ENCODE measurements at places on chromosomes 13 and 19.

- DNase-seq, result no peak
- no peak overlapping the region for H3K27ac ChIP-seq
- peaks cover 1% of the 10 kb centered on the region for H3K36me3 ChIP-seq
- no peak overlapping the region for H3K4me3 ChIP-seq
Measured at GRCh38 chr13:21823949-21824348, 153.1 kb downstream of the FGF9 start.

DNA sequence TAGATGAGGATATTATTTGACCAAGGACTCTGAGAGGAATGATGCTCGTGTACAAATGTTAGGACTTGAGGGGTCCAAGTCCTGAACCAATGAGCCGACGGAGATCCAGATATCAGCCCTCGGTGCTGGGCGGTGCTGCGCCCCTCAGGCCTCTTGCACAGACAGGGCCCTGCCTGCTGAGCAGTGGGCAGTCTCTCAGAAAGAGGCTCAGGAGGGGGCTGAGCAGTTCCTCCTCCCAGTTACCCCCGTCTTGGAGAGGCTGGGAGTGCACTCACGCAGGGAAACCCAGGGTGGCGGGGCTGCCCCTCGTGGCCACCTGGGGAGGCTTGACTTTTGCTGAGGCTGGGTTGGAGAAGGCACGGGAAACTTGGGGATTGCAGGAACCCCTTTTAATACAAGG lies 18.4 kb downstream of the TEX29 start:
- no peak overlapping the region for H3K4me3 ChIP-seq
- no peaks in the 10 kb centered on the region for H3K27me3 ChIP-seq
- peaks cover 3% of the 10 kb centered on the region for H3K36me3 ChIP-seq
- no peaks in the 10 kb centered on the region for H3K4me1 ChIP-seq
- DNase-seq, result no peak

DNA sequence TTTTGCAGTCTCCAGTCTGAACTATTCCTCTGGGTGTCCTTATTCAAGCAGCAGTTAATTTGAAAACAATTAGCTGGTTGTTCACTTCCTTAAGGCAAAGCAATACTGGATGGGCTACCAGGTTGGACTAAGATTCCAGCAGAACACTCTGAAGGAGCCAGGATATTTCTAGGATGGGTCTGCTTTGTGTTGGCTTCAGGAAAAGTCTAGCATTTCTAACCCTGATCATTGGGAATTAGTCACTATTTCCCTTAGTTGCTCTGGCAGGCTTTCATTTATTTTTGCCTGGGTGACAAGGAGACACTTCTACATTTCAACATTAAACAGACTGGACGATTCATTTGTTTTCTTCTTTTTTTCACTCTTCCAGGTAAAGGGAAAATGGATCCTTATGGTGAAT lies 228.4 kb downstream of the ENOX1 start:
- no peaks in the 10 kb centered on the region for H3K36me3 ChIP-seq
- peaks cover 14% of the 10 kb centered on the region for H3K27me3 ChIP-seq
- no peak for DNase-seq
- no peak overlapping the region for H3K27ac ChIP-seq
- no peak overlapping the region for H3K4me3 ChIP-seq
- no peaks in the 10 kb centered on the region for H3K4me1 ChIP-seq

- peak overlapping the region; percentile 77 for H3K4me3 ChIP-seq
- peaks cover 8% of the 10 kb centered on the region for H3K4me1 ChIP-seq
- no peak for DNase-seq
- no peaks in the 10 kb centered on the region for H3K36me3 ChIP-seq
- H3K27ac ChIP-seq, result peak overlapping the region; percentile 4
- no peaks in the 10 kb centered on the region for H3K27me3 ChIP-seq
Measured at GRCh38 chr19:8413629-8413995, 507 bp downstream of the MARCHF2 start.

DNA sequence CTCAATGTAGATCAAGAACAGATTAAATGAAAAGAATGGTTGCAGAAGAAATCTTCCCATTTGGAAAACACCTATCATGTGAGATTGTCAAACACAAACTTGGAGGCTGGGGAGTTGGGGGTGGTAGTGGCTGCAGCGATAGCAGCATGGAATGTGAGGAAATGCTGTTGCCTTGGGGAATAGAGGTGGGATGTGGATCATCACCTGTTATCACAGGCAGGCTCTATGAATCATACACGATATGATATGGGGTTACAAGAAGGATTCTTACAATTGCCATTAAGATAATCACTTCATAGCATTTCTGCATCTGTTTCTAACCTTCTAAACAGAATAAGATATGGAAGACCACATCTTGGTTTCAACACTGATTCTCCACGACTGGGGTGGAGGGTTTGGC lies 88.7 kb downstream of the RNASEH2B start:
- no peaks in the 10 kb centered on the region for H3K4me1 ChIP-seq
- H3K4me3 ChIP-seq, result no peak overlapping the region
- H3K27ac ChIP-seq, result no peak overlapping the region

DNA sequence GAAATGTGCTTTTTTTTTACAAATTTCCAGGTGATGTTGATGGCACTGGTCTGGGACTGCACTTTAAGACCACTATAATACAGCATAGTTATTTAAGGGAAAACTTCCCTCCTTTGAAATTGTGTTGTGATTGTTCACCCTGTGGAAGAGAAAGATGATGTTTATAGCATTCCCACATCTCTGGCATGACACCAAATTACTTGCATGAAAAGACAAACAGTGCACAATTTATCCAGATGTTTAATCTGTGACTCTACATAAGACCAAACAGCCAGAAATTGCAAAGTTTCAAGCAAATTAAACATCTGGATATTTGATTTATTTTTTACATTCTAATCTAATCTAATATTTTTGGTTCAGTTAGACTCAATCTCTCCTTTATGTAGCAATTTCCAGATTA lies 51.6 kb downstream of the UFM1 start:
- H3K36me3 ChIP-seq, result no peaks in the 10 kb centered on the region
- DNase-seq, result no peak

DNA sequence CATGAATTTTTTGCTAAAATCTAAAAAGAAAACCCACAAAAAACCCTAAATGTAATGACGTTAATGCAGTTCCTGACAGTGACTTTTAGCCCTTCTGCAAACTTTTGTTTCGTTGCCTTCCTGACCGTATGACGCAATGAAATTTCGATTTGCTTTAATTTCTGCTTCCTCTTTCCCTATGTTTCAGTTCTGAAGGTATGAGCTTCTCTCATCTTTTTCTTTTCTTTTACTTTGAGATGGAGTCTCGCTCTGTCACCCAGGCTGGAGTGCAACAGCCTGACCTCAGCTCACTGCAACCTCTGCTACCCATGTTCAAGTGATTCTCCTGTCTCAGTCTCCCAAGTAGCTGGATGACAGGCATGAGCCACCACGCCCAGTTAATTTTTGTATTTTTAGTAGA lies 6.1 kb upstream of the LILRA5 start:
- no peak for DNase-seq
- peaks cover 8% of the 10 kb centered on the region for H3K4me1 ChIP-seq
- H3K27ac ChIP-seq, result no peak overlapping the region
- peaks cover 26% of the 10 kb centered on the region for H3K27me3 ChIP-seq
- H3K4me3 ChIP-seq, result no peak overlapping the region

DNA sequence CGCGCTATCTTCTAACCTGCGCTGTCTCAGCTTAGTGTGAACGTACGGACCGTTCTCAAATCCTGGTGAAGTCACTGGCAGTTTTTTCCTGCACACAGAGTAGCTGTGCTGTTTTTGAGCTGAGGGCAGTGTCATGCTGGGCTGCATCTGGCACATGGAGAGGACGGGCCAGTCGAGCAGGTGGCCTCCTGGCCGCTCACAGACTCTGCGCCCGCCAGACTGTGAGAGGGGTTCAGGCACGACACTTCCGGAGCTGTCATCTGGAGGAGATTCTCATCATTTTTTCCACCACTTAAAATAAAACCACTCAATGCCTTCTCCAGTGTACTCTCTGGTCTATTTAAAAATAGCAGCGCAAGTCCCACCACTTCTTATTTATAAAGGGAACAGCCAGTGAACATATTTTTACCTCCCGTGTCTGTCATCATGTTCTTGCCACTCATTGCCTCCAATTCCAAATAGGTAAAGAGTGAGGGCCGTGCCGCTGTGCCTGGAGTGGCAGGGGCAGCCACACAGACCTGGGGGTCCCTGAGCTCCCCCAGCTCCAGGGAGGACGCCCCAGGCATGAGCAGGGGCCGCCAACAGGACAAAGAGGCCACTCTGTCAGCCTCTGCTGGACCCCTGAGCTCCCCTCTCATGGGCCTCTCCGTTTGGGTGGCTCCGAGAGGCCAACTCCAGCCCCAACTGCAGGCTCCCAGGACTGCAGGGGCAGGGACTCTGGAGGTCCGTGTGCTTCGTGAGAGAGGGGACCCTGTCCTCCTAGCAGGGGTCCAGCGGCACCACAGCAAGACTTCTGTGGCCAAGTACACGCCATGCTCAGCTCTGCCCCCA lies 36.9 kb upstream of the GRTP1 start:
- H3K27ac ChIP-seq, result no peak overlapping the region
- H3K4me3 ChIP-seq, result no peak overlapping the region
- no peaks in the 10 kb centered on the region for H3K27me3 ChIP-seq
- H3K4me1 ChIP-seq, result no peaks in the 10 kb centered on the region

DNA sequence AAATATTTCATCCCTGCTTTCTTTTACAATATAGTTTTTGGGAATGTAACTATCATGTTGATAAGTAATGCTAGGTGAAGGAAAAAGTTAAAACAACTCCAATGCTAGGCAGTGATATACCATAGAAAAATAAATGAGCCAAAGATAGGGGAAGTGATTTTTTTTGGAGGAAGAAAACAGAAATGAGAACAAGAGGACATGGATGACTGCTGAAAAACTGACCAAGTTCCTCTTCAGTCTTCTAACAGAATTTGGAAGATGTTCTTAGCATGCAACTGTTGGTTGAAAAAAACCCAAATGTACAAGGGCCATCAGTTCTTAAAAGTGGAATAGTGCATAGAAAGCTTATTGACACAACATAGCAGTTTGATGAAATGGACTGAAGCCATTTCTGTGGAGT lies 262.5 kb upstream of the STARD13 start:
- DNase-seq, result no peak
- H3K4me1 ChIP-seq, result peaks cover 8% of the 10 kb centered on the region
- no peak overlapping the region for H3K4me3 ChIP-seq
- peaks cover 5% of the 10 kb centered on the region for H3K36me3 ChIP-seq
- peaks cover 2% of the 10 kb centered on the region for H3K27me3 ChIP-seq

- H3K4me3 ChIP-seq, result no peak overlapping the region
- H3K27ac ChIP-seq, result peak overlapping the region; percentile 88
- DNase-seq, result no peak
- H3K4me1 ChIP-seq, result peaks cover 13% of the 10 kb centered on the region
- H3K36me3 ChIP-seq, result peaks cover 29% of the 10 kb centered on the region
Measured at GRCh38 chr13:32840113-32840512, 176.1 kb upstream of the KL start.

DNA sequence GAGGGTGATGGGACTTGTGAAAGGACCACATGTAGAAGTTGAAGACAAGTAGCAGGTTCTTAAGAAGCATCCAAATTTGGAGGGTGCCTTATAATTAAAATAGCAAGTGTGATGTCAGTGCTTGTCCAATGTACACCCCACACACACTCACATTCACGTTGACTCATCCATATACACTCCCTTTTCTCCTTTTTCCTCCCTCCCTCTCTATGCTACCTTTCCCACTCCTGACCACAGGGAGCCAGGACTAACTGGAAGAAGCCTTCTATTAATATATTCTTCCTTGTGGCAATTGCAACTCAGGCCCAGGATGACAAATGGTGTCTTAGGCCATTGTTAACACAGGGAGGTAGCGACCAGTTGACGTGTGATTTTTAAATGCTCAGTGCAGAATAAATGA lies 16.3 kb upstream of the GPR183 start:
- peak overlapping the region; percentile 57 for H3K4me3 ChIP-seq
- H3K4me1 ChIP-seq, result peaks cover 46% of the 10 kb centered on the region
- H3K27me3 ChIP-seq, result no peaks in the 10 kb centered on the region
- H3K27ac ChIP-seq, result peak overlapping the region; percentile 84
- DNase-seq, result no peak

DNA sequence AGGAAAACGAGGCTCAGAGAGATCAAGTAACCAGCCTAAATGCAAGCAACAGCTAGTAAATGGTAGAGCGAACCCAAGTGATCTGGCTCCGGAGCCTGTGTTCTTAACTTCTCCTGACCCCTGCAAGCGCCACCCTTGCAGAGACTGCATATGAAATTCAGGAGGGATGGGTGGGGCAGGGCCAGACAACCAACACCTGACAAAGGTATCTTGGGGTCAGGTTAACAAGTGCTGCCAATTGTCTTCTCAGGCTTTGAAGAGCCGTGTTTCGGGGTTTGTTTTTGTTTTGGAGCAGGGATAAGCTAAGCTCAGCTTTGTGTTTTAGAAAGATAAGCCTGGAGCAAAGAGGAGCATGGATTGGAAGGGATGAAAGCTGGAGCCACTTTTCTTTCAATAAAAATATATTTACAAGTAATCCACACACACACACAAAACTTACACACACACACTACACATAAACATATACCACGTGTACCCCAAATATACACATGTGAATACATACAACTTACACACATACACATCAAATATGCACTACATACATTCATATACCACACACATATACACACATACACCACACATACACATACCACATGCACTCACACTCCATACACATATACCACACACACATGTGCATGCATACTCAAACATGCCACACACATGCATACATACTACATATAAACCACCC lies 722.0 kb downstream of the DIAPH3 start:
- H3K27ac ChIP-seq, result peak overlapping the region; percentile 71
- H3K4me1 ChIP-seq, result peaks cover 15% of the 10 kb centered on the region
- no peaks in the 10 kb centered on the region for H3K27me3 ChIP-seq
- H3K4me3 ChIP-seq, result peak overlapping the region; percentile 69

DNA sequence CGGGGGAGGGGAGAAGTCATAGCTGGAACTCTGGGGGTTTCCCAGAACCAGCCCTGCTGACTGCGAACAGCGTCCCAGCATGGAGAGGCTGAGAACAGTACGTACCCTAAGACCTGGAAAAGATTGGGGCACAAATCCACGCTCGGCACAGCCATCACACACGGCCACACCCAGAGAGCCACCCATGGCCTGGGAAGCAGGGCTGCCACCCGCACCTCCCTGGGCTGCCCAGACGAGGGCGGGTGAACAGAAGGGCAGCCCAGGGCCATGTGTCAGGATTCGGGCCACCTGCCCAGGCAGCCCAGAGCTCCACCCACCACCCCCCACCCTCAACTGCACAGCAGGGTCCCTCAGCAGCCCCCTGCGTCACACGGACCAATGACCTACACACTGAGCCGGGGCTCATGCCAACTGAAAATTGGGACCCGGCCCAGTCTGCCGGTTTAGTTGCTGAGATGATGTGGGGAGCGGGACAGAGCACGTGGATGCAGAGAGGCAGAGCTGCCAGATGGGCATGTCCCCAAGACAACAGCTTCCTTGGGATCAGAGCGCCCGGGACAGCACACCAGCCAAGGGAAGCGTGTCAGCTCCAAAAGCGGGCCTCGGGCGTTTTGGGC lies 8.5 kb downstream of the UBXN6 start:
- no peak for DNase-seq
- peak overlapping the region; percentile 20 for H3K27ac ChIP-seq
- peaks cover 3% of the 10 kb centered on the region for H3K36me3 ChIP-seq
- no peaks in the 10 kb centered on the region for H3K4me1 ChIP-seq
- H3K4me3 ChIP-seq, result no peak overlapping the region
- H3K27me3 ChIP-seq, result no peaks in the 10 kb centered on the region

GRCh38 chr19:52028780-52029123 lies 573 bp upstream of the ZNF614 start:
- H3K36me3 ChIP-seq, result peaks cover 66% of the 10 kb centered on the region
- H3K27me3 ChIP-seq, result no peaks in the 10 kb centered on the region
- H3K4me1 ChIP-seq, result peaks cover 10% of the 10 kb centered on the region
- DNase-seq, result no peak
- H3K27ac ChIP-seq, result peak overlapping the region; percentile 99
- H3K4me3 ChIP-seq, result peak overlapping the region; percentile 99

GRCh38 chr13:83907196-83907989 lies 25.1 kb upstream of the SLITRK1 start:
- H3K36me3 ChIP-seq, result no peaks in the 10 kb centered on the region
- no peak overlapping the region for H3K4me3 ChIP-seq
- no peak overlapping the region for H3K27ac ChIP-seq
- H3K27me3 ChIP-seq, result no peaks in the 10 kb centered on the region

Data from activated naive CD8-positive, alpha-beta T cell treated with anti-CD3 and anti-CD28 coated beads, Interleukin-2, amount 10 ng/mL, durations not matched to agents 7 days and 5 days (primary cell).